ENCODE measurements at places on chromosomes 11 and 22.
A peak's percentile ranks its signal among the peaks of the same experiment; 100 is the strongest.

GRCh38 chr11:65884716-65885092 is 3.6 kb downstream of the FIBP start:
- DNase-seq: peak; percentile 49

DNA sequence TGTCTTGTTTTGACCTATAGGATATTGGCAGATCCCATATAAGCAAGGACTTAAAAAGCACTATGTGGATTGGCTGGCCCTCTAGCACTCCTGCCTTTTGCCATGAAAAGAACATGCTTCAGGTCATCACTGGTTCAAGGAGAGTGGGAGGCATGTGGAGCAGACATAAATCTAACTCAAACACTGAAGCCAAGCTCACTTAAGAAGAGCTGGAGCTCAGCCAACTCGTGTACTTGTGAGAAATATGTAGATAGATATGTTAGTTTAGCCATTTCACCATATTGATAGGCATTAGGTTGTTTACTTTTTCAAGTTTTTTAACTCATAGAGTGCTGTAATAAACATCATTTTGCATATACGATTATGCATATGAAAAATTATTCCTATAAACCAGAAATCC is 19.9 kb upstream of the BBOX1 start:
- DNase-seq: no peak

GRCh38 chr11:115626414-115626813 is 122.2 kb upstream of the CADM1 start:
- no peak for DNase-seq

DNA sequence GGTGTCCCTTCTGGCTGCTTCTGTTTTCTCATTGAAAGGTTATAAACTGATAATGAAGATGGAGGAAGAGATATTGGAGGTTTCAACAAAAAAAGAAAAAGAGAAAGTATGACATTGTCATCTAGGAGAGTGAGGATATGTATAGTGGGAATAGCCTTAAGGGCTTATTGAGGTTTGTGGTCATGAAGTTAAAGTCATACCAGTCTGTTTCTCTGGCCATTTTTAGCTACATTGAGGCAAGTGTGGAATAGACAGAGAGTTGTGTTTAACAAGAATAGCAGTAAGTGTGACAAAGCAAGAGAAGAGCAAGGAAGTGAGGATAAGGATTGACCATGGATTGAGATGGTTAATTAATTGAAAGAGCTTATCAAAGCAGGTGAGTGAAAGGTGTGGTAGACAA is 110.4 kb downstream of the ELP4 start:
- no peak for DNase-seq

GRCh38 chr11:1827931-1828330 is 6.9 kb upstream of the SYT8 start:
- no peak for DNase-seq

DNA sequence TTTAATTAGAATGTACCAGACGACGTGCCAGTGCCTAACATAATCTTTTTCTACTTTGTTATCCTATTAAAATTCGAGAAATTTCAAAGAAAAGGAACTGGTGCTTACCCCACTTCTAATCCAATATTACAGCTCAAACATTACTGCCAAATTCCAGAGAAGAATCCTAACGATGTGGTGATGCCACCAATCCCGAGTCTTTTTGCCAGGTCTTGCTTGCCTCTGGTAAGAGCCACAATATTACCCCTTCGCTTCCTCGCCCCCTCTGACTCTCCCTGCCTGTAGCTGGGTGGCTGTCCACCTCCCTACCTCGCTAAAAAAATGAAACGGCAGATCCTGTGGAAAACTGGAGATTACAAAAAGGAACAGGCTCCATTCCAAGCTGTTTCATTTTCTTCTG is 49.4 kb upstream of the TBCEL start:
- DNase-seq: no peak

DNA sequence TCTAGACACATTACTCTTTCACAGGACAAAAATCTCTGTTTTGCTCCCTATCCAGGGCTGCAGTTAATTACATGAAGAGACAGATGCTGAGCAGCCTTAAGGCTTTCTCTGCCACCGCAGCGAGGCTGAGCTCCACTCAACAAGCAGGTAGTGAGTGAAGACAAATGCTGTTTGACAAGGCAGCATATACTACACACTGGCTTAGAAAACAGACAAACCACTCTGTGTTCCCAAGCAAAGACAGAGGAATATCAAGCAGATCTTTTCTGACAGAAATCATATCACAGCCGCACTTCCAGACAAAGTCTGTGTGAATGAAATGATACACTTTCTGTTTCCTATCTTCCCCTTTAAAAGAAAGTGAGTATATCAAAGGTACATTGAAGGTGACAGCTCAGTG is 368.1 kb downstream of the DCDC1 start:
- no peak for DNase-seq

- DNase-seq: peak; percentile 20
Observed at GRCh38 chr11:2933375-2934020, 4.3 kb upstream of the PHLDA2 start.

Data from DMS153 (cell line).